ENCODE measurements at places on chromosomes 4 and X.

GRCh38 chrX:150566734-150567182 lies 1.7 kb upstream of the MTM1 start:
- no peak for DNase-seq

GRCh38 chrX:21457718-21458117 lies 83.5 kb downstream of the CNKSR2 start:
- no peak for DNase-seq

DNA sequence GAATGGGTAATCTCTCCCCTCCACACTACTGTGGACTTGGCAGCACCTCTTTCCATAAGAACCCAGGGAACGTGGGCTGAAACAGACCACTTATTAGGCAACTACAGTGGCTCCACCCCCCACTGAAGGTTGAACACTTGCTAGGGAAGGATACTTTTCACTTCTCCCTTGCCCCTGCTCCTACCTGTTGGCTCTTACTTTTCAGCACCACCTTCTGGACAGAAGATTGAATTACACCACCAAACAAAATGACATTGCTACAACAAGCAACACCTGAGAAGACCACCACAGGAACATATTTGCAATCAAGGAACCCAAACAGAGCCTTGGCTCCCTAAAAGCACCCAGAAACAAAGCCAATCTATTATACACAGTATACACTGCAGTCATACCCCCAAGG lies 132.1 kb upstream of the CXCL13 start:
- DNase-seq = no peak

- no peak for DNase-seq
Observed at GRCh38 chr4:2943364-2944090, 19.7 kb downstream of the NOP14 start.

GRCh38 chr4:52919461-52919860 lies 57.3 kb downstream of the RASL11B start:
- DNase-seq = no peak

DNA sequence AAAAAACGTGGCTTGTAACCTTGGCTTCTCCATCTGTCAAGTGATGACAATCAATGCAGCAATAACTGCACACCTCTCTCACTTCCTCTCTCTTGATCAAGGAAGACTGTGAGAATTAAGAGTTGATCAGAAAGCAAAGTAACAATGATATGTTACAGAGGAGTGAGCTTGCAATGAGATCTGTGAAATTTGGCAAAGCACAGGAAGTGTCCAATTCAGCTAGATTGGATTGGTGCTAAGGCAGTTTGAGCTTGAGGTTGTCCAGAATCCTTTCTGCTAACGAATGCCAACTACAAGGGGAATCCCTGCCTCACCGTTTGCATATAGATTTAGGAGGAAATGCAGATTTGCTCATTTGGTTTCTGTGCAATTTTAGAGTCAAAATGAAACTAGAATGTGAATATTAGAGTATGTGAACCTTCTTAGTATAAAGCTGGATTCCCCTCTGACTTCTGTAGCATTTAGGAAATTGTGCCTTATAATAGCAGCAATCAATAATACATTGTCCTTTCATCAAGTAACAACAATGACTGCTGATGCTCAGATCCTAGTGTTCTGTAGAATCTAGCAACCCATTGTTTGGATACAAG lies 346.4 kb downstream of the PTTG2 start:
- DNase-seq = no peak

GRCh38 chr4:17995165-17995564 lies 26.4 kb downstream of the LCORL start:
- DNase-seq = no peak

DNA sequence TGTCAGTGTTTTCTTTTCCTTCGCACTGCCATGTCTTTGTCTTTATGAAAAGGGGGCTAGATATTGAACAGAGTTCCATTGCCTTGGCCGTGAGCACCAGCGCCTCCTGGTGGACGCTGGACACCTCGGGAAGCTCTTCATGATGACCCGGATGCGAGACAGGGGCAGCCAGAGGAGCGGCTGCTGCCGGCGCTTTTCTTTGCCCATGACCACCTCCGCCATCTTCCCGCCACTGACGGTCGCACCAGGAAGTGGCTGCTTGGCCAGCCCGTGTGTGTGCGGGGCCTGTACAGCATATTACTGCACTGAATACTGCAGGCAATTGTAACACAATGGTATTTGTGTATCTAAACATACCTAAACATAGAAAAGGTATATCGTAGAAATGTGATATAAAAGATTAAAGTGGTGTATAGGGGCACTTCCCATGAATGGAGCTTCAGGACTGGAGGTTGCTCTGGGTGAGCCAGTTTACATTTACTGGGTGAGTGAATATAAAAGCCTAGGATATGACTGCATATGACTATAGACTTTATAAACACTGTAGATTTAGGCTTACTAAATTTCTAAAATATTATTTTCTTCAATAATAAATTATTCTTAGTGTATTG lies 15.8 kb upstream of the GRIA2 start:
- DNase-seq = no peak

DNA sequence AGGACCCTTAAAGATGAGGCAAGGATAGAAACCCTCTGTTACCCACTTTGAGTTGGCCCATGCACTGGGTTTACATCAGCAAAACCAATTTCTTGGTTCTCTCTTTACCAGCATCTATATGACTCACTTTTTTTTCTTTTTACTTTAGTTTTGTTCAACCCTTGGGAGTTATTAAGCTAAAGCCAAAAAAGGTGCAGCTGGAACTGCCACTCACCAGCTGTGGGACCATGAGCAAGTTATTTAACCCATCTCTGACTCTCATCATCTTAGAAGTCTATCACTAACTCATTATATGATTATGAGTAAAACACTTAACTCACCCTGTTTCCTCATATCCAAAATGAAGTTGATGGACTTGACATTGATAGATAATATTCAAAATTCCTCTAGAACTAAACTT lies 53.4 kb downstream of the GABRB1 start:
- DNase-seq = no peak

- no peak for DNase-seq
Observed at GRCh38 chr4:106305435-106306055, 10.5 kb downstream of the TBCK start.

DNA sequence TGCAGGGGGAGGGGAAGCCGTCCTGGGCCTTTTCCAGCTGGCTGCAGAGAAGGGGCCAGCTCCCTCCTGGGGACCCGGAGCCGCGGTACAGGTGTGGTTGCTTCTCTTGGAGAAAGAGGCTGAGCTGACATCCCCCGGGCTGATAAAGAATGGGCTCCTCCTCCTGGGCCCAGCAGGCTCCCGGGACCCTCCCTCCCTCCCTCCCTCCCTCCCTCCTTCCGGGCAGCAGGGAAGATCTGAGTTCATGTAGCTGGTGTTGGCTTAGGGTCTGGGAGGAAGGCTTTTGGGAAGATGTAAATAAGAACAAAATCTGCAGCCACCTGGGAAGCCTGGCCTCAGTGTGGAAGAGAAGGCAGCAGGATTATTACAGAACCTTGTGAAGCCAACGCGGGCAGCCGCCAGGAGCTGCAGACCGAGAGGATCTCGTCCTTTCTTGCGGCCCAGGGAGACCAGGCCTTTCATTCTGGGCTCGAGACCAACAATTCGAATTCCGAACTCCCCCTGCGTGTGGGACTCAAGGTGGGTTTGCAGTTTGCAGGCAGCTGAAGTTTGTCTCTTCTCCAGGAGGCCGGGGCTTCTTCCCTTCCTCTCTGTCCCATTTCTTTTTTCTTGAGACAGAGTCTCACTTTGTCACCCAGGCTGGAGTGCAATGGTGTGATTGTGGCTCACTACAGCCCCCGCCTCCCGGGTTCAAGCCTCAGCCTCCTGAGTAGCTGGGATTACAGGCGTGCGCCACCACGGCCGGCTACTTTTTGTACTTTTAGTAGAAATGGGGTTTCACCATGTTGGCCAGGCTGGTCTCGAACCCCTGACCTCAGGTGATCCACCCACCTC lies at the start of gene PLCXD1:
Gene PLCXD1 (plus strand): TSS at position 216 of the 834 bp plus-strand sequence. CDS start 2,807 bp downstream, outside the sequence.
- no peak for DNase-seq

DNA sequence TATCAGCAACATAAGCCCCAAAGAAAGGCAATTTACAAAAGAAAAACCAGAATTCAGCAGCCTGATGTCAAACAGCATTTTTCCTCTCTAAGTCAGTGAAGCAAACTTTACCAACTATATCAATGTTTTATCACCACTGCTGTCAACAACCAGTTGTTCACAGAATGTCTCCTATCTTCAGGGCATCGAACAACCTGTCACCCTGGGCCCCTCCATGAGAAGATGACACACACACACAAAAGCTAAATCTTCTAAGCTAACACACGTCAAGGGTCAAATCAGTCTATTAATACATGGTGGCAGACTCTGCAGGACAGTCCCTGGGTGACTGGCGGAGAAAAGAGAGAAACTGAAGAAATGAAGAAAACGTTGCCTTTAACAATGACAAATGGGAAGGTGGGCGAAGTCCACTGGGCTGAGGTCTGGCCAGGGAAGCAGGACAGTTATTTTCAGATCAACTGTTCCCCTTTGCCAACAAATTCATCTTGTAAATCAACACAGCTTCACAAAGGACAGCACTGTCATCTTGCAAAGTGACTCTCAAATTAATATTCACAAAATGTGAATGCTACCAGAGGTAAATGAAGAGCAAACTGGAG lies 13.0 kb downstream of the FAT1 start:
- no peak for DNase-seq

DNA sequence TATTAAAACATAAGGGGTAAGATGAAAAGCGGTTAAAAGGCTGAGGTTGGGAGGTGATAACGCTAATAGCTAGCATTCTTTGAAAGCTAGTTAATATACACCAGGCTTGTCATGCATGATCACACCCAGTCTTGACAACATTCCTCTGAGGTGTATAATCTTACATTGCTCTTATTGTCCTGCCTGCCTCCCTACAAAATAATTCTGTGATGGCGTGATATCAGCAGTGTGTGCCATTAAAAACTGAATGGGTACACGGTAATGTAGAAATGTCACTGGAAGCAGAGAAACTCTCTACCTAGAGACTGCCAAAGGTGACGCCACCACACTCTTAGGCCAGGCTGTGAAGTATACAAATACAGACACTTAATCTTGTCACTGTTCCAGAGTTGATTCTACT lies 68.1 kb downstream of the DIAPH2 start:
- DNase-seq = no peak

- no peak for DNase-seq
Observed at GRCh38 chrX:42567268-42567667, 210.7 kb downstream of the PPP1R2C start.

DNA sequence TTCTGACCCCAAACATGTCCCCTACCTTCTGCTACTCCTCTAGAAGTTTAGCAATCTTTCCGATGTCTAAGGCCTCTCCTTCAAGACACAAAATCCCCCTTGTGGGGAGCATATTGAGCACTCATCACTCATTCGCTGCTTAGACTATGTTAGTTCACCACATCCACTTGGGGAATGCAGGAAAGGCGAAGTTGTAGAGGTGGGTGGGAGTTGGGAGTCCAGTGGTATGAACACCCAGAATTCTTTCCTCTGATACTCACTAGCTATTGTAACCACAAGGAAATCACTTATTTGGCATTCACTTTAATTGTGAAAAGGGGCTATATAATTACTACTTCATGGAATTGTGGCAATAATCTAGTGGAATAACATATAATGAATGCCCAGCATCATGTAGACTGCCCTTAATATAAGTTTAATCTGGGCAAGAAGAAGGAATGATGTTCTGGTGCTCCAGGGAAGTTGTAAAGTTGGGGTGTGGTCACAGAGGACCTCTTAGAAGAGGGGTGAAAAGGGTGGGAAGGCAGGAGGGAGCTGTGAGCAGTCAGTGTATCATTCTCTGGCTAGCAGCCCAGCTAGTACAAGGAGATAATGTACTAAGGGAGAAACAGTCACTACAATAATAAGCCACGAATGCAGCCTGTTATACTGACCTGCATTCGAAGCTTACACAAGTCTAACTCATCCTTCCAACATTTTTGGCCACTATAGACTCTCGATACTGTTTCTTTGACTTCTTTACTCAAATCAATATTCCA lies 468.2 kb upstream of the DIPK2B start:
- peak; percentile 66 for DNase-seq

GRCh38 chr4:182250446-182250845 lies 7.2 kb downstream of the TENM3 start:
- no peak for DNase-seq

DNA sequence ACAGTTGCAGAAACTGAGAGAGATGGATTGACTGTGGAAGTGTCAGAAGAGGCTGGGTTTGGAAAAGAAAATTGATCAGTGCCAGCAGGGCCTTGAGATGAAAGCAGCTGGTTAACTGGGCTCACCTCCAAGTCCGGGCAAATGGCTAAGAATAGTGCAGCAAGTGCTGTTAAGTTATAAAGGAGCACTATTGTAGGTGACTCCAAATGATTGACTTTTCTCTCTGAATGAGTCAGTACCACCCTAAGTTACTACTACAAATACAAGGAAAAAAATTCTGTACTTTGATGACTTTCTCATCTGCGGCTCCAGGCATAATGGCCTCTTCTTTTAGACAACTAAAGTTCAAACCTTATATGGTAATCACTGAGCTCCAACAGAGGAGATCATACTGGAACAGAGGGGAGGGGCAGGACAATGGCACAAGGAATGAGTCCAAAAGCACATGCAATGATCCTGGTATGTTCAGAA lies 733.4 kb upstream of the INTU start:
- DNase-seq = peak; percentile 66

GRCh38 chr4:46839128-46839527 lies 69.9 kb downstream of the COX7B2 start:
- DNase-seq = no peak

DNA sequence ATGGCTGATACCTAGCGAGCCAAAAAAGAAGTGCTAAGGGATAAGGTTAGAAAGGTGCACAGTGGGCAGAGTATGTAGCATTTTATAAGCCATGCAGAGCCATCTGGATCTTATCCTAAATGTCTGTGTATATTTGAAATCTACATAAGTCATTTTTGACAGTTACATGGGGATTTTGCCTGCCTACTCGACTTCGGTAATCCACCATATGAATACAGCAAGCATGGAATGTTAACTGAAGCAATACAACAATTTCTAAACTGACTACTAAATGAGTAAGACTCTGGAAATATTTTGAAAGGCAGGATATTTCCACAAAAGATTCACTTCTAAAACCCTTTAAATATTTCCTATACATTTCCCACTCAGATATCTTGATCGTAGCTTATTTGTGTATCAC lies 122.5 kb downstream of the KCNIP4 start:
- DNase-seq = no peak

- peak; percentile 9 for DNase-seq
Observed at GRCh38 chrX:71282514-71283402, 677 bp upstream of the NONO start.

GRCh38 chr4:167222099-167222498 lies 12.2 kb downstream of the SPOCK3 start:
- DNase-seq = no peak

DNA sequence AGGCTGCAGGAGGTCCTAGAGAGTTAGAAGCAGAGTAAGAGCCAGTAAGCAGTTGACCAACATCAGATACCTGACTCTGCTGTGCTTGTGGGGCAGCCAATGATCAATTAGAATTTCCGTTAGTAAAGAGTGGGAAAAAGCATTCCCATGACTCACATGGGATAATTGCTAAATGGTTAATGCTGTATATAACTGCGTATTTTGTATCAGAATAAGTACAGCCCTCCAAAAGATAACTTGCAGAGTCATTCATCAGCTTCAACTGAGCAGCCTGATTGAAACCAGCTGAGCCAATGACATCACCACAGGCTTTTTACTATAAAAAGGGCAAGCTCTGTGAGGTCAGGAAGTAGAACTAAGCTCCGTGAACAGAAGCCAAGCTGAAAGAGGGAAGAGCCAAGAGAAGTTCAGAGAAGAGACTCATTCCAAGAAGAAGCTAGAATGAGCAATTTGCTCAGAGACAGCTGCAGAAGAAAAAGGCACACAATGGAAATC lies 67.9 kb downstream of the PPP3CA start:
- peak; percentile 96 for DNase-seq

Data from BJ (cell line).